Stimulated activated CD8-positive, alpha-beta memory T cell treated with anti-CD3 and anti-CD28 coated beads, Interleukin-7, amount 100 ng/mL, for 4 hours (primary cell): ENCODE measurements at places on chromosomes 1 and 21.

GRCh38 chr1:9589144-9589718 lies 520 bp downstream of the TMEM201 start:
- DNase-seq, result no peak

GRCh38 chr1:26153966-26154532 lies 4.8 kb upstream of the FAM110D start:
- no peak for DNase-seq

- DNase-seq, result no peak
Measured at GRCh38 chr1:185338719-185339622, 21.9 kb upstream of the IVNS1ABP start.

- no peak for DNase-seq
Measured at GRCh38 chr1:39944410-39945112, 10.4 kb upstream of the MFSD2A start.

GRCh38 chr1:157880621-157881020 lies 39.0 kb upstream of the CD5L start:
- DNase-seq, result no peak

DNA sequence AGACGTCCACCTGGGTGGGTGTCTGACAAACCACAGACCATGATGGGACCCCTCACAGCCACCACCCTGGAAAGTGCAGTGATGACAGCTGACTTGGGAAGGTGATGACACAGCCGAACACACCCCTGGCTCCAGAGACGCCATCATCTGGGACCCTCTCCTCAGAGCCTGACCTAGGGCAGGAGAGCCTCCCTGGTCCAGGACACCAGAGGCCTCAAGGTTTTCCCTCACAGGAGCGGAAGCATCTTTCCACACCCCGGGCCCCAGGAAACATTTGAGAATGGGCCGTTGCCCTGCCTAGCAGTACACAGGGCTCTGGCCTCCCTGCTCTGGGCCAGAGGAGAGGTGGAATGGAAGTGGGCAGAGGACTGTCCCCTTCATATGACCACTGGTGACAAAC lies 79.7 kb downstream of the SYT2 start:
- DNase-seq, result no peak

- no peak for DNase-seq
Measured at GRCh38 chr1:247551721-247552120, 2.8 kb downstream of the GCSAML start.

GRCh38 chr1:26049531-26050247 lies 3.8 kb upstream of the SLC30A2 start:
- no peak for DNase-seq

GRCh38 chr1:55146781-55147180 lies 68.4 kb downstream of the USP24 start:
- DNase-seq, result no peak

DNA sequence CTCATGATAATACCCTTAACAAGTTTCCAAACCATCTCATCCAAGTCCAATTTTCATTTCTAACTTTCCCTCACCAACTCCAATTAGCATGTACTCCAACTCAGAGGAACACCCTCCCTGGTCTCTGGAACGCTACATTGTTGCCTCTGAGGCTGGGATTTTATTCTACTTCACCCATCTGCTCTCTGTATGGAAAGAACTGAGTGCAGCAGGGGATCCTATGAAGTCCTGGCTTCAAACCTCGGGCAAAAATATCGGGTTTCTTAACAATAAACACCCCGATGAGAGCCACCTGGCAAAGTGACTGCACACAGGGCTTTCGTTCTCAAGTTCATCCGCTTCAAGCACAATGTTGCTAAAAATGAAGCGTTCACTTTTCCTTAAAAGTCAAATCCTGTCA lies 99.6 kb downstream of the CRB1 start:
- no peak for DNase-seq

DNA sequence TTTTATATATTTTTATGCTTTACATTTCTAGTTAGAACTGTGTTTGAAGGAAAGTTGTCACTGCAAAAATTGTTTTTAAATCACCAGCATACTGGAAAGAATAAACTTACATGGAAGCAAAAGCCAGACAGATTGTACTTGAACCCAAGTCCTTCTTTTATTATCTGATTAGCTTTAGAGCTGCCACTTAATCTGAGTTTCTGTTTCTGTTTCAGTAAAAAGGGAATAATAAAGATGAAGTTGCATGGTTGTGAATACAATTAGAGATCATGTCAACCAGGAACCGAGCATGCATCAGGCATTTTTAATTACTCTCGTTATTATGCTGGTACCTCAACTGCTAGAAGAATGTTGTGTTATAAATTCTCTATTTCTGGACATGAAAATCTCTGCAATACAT lies 76.9 kb upstream of the EXO1 start:
- DNase-seq, result no peak

GRCh38 chr1:29506678-29507225 lies 270.4 kb downstream of the PTPRU start:
- DNase-seq, result no peak

DNA sequence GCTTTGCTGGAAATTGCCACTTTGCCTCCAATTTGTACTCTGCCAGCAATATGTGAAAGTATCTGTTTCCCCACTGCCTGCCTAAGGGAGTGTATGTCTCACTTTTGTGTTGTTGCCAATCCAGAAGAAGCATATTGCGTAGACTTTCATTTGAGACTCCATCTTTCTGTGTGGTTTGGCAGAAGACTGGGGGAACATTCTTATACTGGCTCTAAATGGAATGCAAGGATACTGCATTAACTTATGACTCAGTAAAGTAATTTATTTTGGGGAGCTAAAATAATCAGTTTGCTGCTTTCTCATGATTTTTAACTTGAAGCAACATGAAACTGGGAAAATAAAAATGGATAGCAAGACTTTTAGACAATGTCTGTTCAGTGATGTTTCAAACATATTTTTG lies 107.7 kb upstream of the TMPRSS2 start:
- DNase-seq, result no peak

DNA sequence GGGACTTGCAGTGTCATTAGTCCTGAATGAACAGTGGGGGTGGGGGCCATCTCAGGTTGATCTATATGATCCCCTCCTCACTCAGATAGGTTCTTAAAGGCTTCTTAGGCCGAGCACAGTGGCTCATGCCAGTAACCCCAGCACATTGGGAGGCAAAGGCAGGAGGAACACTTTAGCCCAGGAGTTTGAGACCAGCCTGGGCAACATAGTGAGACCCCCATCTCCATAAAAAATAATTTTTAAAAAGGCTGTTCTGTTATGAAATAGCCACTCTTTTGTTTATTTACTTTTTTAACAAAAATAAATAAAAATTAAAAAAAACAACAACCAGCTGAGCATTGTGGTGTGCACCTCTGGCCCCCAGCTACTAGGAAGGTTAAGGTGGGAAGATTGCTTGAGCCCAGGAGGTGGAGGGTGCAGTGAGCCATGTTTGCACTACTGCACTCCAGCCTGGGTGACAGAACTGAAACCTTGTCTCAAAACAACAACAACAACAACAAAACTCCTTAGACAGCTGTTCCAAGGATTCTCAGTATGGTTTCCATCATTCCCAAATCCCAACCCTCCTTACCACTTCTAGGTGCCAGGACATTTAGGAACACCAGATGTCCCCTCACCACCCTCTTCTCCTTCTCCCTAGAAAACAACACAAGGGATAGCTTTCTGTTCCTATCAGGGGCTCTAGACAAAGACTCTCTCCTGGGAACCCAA lies 2.0 kb upstream of the TRAPPC3 start:
- no peak for DNase-seq

DNA sequence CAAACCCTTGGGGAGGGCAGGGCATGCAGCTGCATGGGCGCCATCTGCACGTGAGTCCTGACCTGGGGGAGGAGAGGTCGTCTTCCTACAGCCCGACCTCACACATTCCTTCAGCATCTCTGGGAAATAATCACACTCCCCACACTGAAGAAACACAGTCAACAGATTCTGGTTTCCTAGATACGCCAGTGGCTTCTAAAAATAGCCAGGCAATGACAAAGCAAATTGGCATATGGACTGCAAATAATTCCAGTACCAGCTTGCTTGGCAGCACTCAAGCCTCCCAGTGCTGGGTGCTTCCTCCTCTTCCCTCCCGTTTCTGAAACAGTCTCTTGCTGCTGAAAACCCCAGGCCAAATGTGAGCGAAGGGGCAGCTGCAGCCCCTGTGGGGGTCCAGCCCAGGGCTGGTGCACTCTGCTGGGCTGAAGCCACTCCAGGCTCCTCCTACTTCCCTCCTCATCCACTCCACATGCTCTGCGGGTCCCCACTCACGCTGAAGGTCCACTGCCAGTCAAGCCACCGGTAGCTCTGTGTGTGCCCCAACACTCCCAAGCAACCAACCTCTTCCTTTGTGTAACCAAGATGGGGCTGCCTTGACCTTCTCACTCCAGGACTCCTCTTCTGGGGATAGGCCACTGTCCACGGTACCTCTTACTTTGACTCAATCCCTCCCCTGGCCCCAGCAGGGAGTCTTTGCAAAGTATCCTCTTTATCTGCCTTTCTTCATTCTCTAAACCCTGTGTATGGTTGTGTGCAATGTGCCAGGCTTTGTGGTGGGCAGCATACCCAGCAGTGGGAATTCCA lies 69.0 kb downstream of the KCND3 start:
- DNase-seq, result no peak

DNA sequence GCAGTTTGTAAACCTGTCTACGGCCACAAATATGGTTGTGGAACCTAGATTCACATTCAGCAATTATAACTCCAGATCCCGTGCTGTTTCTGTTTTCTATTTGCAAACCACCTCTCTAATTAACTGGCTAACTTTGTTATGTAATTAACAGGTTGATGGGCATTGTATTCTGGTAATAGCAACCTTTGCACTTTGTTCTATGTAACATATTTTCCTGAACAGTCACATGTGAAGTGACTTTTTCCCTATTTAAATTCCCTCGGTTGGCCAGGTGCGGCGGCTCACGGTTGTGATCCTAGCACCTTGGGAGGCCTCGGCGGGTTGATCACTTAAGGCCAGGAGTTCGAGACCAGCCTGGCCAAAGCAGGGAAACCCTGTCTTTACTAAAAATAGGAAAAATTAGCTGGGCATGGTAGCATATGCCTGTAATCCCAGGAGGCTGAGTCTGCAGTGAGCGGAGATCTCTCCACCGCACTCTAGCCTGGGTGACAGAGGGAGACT lies 1.4 kb downstream of the ACADM start:
- DNase-seq, result no peak

GRCh38 chr21:16046656-16047330 lies 317.0 kb downstream of the USP25 start:
- no peak for DNase-seq
